ENCODE measurements at places on chromosomes 12 and 14. TPM values are rescaled to one million over a fixed set of nuclear protein-coding genes. Genes with fewer than 3 reads are reported as not detected.

EMP1 gene
- 119 TPM for total RNA-seq

TCL1B gene
- total RNA-seq, result not detected

ATF7 gene
- total RNA-seq, result 8.4 TPM

PRH2 gene
- not detected for total RNA-seq

TAS2R8 gene
- total RNA-seq, result 0.09 TPM

PTPRQ gene
- total RNA-seq, result not detected

LRRC10 gene
- total RNA-seq, result not detected

NPFF gene
- total RNA-seq, result not detected
